T-helper 2 cell (primary cell): ENCODE measurements at places on chromosomes 5 and 9.

- DNase-seq: no peak
These were observed 26.6 kb upstream of the TLR4 start for GRCh38 chr9:117677572-117677971.

DNA sequence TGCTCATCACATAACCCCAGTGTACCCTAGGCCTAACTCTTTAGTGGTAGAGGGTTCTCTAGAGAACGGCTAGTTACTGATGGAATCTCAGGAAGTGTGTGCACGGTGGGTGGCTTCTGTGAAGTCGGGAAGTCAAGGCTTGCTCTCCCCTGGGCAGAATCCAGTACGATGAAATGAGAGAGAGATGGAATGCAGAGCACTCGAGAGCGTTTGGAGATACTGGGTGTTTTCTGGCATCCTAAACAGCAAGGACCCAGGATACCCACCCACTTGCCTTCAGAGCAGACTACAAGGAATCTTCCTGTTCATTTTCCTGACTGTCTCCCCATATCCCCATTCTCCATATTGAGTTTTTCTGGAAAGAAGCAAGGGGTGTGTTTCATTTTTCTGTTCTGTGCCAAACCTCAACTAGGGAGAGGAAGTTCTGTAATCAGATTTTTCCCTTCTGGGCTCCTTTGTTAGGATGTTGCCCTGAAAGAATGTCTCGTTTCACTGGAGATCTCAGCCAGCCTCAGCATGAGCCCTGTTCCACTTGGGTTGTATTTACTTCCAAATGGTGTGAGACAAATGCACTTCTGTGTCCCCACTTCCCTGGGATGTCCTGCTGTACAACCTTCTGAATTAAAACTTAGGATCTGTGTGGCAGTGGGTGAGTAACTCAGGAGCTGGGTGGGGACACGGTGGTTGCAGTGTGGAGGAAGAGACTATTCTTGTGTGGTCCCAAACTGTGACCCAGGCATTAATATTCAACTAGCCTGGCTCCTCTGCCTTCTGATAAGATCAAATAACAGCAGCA is 108.9 kb upstream of the SPRY4 start:
- DNase-seq: no peak

DNA sequence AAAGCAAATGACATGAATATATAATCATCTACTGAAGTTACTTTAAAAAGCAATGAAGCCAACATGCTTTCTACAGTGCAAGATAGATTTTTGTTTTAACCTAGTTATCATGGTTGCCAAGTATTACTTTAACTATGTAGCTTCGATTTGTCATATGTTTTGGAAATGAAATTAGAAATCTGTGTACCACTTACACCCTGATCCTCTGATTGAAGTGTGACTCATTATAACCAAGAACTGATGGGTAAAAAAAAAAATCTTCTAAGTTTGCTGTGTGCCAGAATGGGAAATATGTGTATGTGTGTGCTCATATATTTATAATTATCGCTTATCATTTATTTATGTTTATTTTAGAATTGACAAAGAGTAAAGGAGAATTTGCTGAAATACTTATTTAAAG is 9.1 kb upstream of the CDC42SE2 start:
- DNase-seq: no peak

DNA sequence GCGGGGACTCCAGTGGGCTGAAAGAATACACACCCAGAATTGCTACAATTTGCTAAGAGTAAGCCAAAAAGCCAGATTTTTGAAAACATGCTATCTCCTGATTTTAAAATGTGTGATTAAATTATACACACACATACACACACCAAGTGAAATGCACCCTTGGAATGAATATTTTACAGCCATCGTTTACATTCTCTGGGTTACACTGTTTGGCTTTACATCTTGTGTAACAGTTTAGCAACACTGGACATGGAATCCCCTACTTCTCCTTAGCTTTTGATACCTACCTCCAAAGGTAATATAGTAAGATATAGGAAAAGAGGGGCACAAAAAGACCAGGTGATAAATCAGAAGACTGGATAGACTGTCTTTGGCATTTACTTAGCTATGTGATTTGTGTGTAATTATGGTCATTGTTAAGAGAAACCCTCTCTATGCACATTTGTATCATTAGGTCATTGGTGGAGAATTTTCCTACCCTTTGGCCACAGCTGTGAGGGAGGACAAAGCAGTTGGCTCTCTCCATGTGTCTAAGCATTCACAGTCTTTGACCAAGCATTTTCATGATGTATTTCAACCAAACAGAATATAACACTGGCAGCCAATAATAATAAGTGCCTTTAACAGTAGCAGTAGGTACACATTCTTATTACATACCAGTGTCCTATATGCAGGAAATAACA is 7.6 kb downstream of the SVEP1 start:
- no peak for DNase-seq

DNA sequence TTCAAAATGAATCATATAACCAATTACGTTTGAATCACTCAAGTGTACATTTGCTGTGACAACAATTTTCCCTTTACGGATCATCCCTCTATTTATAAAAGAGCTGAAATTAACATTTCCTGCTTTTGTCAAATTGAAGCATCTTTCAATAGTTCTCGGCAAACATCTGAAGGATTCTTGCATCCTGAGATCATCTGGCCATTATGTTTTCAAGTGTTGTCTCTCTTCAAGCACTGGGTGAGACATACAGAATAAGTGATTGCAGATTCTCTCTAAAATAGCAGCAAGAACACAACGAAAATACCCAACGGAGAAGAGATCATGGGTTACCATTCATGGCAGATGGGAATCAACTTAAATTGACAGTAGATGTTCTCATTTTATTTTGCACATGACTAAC is 283.4 kb upstream of the GRAMD2B start:
- no peak for DNase-seq

DNA sequence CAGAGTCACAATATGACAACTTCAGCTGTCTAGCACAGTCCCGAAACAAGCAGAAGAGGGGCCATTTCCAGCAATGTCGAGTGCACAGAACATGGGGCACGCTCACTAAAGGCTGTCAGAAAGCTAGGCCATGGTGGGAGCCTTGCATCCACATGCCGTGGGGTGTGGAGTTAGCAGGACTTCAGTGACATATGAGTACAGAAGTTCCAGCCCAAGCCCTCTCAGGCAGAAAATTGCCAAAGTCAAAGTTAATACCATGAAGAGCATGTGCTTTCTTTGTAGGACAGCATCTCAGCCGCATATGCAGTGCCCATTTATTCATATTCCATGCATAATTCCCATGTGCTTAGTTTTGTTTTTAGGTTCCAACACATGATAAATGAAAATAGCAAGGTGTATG is 26.7 kb downstream of the ECM2 start:
- no peak for DNase-seq

DNA sequence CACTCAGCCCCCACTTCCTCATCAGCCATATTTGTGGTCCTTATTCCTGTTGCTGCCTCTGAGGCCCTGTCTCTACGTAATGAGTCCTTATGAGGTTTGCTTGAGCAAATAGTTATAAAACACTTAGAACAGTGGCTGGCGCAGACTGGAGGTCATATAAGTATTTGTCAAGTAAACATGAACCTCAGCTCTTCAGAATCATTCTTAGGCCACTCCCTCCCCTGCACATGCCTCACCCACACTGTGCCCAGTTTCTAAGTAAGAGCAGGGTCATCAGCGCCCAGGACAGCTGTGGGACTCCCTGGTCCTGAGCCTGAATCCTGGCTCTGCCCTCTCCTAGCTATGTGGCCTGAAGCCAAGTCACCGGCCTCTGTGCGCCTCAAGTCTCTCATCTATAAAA is 4.0 kb downstream of the ST6GALNAC4 start:
- DNase-seq: no peak

- DNase-seq: no peak
These were observed 24.2 kb downstream of the NMRK1 start for GRCh38 chr9:75063556-75064305.

GRCh38 chr5:127086589-127086988 is 13.3 kb upstream of the C5orf63 start:
- DNase-seq: no peak

DNA sequence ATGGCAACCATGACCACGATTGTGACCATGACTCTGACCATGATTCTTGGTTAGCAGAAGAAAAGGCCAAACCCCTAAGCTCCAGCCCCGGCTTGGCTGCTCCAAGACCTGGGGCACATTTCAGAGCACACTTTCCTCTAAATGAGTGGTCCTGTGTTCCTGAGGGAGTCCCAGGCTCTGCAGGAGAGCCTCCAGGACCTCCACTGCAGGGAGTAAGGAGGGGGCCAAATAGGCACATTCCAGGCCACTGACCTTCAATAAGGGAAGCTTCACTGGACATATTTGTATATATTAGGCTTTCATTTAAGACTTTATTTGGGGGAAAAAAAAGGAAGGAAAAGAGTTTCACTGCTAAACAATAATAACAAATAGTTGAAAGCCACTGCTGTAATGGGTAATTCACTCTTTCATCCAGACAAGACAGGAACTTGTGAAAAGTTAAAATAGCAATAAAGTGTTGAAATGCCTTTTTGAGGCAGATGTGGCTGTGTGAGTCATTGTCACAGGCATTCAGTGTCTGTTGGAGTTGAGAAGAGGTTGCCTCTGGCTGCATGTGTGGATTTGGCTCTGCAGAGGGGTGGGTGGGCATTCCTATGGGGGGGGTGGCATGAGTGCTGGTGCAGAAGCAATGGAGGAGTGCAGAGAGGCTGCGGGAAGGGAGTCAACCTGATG is 63.9 kb upstream of the TGFBR1 start:
- no peak for DNase-seq

DNA sequence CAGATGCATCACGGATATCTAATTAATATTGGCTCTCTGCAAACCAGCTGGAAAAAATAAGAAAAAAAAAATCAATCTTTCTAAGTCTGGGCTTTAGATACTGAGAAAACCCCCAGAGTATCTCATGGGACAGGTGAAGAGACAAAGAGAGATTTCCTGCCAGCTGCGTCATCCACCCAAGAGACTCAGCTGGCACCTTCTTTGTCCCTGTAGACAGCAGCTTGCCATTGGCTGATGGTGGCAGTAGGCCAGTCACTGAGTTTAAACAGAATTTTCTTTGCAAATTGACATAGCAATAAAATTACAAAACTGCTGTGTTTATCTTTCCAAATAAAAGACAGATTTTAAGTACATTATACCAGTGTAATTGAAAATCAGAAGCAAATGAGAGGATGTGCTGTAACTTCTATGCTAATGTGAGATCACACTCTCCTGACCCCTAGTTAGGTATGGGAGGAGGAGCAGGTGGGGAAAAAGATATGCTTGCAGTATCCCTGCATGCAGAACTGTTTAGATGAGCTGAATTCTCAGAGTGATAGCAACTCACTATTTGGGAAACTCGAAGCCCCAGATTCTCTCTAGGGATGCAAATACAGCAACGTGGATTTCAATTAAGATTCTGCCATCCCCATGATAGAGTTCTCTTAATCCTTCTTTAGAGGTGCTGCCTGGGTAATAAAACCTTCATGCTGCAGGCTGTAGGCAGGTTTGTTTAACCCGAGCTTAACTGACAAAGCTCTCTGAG is 72.2 kb downstream of the NMUR2 start:
- no peak for DNase-seq

GRCh38 chr5:146334074-146334533 is 4.5 kb upstream of the POU4F3 start:
- no peak for DNase-seq

GRCh38 chr5:125823572-125823971 is 599.6 kb upstream of the GRAMD2B start:
- no peak for DNase-seq

DNA sequence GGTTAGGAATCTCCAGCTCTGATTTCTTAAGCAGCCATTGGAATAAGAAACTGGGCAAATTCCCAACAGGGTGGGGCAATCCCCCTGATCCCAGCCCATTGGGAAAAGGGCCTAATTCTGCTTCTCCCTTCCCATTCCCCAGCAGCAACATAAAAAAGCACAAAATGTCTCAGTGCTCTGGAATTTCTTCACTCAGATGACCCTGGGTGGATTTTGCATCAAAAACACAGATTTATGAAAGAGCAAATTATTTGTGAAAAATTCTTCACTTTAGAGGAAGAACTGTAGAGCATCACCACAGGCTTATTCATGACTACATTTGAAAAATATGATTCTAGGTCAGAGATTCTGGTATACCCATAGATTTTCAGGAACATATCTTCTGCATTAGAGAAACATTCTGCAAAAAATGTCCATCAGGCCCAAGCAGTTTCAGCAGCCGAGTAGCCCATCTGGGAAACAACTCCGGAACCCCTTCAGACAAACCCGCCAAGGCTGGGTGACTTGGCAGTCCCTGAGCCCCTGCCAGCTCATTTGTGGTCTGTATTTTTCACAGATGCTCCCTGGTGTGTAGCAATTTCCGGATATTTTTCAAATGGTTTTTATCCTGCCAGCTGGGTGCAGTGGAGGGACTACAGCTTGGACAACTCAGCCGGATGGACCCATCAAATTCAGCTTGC is 102.1 kb upstream of the RANBP3L start:
- DNase-seq: no peak

DNA sequence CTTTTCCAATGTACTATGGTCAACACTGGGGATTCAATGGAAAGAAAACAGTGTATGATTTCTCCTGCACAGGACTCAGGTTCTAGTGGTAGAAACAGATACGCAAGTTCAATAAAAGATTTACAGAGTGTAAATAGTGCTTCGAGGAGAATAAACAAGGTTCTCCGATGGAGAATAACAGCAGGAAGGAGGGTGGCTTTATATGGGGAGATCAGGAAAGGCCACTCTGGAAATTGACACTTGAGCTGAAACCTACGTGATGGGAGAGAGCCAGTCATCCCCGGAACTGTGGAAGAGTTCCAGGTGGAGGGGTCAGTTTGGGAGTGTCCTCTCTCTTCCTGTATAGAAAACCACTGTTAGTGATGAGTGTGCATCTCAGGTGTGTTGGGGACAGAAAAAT is 65.9 kb downstream of the GARNL3 start:
- DNase-seq: no peak

DNA sequence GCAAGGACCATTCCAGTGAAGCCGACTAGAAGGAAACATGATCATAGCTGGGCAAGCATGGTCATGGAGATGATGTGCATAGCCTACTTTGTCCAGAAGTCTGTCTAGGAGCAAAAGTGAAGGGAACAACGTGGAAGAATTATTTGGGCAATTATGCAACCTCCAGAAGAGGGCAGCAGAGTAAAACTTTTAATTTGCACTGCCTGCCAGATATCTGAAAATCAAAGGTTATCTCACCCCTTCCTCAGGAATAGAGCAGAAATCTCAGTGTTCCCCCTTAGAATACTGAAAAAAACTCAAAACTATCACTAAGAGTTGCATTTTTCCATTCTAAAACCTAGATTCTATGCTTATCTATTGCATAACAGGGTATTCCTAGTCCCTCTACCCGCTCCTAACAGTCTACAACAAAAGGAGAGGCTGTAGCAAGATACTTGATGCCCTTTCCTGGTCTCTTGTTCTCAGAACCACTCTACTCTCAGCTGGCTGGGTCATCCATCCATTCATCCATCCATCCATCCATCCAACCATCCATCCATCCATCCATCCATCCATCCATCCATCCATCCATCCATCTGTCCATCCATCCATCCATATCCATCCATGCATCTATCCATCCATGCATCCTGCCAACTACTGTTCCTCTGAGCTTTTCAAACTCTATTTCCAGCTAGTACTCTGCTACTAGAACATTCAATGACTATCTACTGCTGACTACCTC is 8.4 kb upstream of the SETD9 start:
- no peak for DNase-seq

- no peak for DNase-seq
These were observed 360.1 kb downstream of the KDM4C start for GRCh38 chr9:7117676-7118561.

GRCh38 chr5:150851039-150851438 is 4.7 kb downstream of the IRGM start:
- no peak for DNase-seq

- DNase-seq: no peak
These were observed 5.2 kb downstream of the CFAP77 start for GRCh38 chr9:132415181-132415580.
